ENCODE measurements at places on chromosomes 7 and 10. TPM values are rescaled to one million over a fixed set of nuclear protein-coding genes. Genes with fewer than 3 reads are reported as not detected.

DNA sequence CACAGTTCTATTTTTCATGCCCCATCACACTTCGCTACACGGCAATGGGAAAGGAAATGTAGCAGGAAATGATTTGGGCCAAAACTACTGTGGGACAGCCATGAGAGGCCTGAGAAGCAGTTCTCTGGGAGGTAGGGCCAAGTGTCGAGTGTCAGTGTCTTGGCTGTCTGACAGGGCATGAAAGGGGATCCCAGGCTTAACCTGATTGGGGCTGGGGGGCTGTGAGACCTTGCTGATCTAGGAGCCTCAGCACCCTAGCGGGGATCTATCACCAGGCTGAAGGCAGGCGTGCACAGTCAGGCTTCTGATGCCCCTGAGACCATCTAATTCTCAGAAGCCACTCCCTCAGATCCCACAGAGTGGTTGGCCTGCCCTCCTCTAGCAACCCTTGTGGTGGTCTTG is 58.2 kb upstream of the SLC25A13 start:
- no peak overlapping the region for H3K27ac ChIP-seq
- no peaks in the 10 kb centered on the region for H3K36me3 ChIP-seq
- H3K27me3 ChIP-seq: peaks cover 7% of the 10 kb centered on the region
- DNase-seq: no peak
- H3K4me1 ChIP-seq: no peaks in the 10 kb centered on the region

DNA sequence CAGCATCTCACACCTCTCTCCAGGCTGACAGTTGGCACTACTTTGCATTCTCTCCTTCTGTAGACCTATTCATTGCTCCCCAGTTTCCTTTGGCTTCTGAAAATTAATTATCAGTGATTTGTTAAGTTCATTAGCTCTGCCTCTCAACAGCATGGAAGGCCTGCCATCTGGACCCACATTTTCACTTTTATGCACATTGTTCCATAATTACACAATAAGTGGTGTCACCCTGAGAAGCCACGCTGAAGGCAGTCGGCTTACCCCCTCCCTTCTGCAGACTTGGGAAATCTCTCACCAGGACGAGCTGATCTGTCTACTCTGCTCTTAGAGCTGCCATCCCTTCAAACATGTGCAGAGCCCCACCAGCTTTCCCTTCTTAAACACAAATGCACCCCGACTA is 64.7 kb downstream of the SLIT1 start:
- peaks cover 19% of the 10 kb centered on the region for H3K27me3 ChIP-seq
- H3K4me3 ChIP-seq: no peak overlapping the region
- H3K36me3 ChIP-seq: no peaks in the 10 kb centered on the region
- no peak for DNase-seq

- H3K27ac ChIP-seq: no peak overlapping the region
- H3K27me3 ChIP-seq: peaks cover 2% of the 10 kb centered on the region
- H3K4me1 ChIP-seq: no peaks in the 10 kb centered on the region
- no peak for DNase-seq
- H3K4me3 ChIP-seq: no peak overlapping the region
Observed at GRCh38 chr10:76009531-76009930, 578.1 kb downstream of the LRMDA start.

The PHKG1 gene
- 2.0 TPM for total RNA-seq

DNA sequence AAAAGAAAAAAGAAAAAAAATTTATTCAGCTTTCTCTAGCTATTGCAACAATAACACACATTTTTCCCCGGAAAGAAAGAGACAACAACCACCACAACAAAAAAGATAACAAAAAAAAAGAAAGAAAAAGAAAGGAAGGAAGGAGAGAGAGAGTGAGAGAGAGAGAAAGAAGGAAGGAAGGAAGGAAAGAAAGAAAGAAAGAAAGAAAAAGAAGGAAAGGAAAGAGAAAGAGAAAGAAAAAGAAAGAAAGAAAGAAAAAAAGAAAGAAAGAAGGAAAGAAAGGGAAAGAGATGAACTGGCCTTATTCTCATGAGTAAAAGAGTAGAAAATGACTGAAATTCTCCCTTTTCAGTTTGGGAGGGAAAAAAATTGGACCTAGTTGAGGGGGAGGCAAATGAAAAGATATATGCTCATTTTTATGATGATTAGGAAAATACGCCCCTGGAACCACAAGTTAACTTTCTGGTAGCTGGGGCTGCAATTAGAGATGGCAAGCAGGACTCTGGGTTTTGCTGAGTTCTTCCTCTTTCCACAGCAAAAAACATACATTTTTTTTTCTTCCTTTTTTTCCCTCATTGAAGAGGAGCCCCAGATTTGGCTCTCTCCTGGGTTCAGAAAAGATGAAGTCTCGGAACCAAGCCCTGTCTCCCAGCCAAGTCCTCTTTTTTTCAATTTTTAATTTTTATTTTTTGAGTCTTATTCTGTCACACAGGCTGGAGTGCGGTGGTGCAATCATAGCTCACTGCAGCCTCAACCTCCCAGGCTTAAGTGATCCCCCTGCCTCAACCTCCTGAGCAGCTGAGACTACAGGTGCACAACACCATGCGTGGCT is 12.6 kb upstream of the PRDX3 start:
- H3K4me1 ChIP-seq: peaks cover 14% of the 10 kb centered on the region
- no peaks in the 10 kb centered on the region for H3K36me3 ChIP-seq
- no peaks in the 10 kb centered on the region for H3K27me3 ChIP-seq
- H3K27ac ChIP-seq: no peak overlapping the region
- no peak for DNase-seq
- no peak overlapping the region for H3K4me3 ChIP-seq

The CARD11 gene
- 107 TPM for total RNA-seq

DNA sequence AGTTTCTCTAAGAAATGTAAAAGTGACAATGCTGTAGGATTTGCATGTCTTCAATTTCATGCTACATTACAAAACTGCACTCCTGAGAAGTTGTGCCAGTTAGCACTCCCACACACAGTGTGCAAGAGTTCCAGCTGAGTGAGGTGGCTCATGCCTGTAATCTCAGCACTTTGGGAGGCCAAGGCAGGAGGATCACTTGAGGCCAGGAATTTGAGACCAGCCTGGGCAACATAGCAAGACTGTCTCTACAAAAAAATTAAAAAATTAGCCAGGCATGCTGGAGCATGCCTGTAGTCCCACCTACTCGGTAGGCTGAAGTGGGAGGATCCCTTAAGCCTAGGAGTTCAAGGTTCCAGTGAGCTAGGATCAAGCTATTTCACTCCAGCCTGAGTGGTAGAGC is 44.6 kb downstream of the FRA10AC1 start:
- no peak overlapping the region for H3K4me3 ChIP-seq
- H3K36me3 ChIP-seq: peaks cover 21% of the 10 kb centered on the region
- H3K4me1 ChIP-seq: no peaks in the 10 kb centered on the region
- DNase-seq: no peak
- no peak overlapping the region for H3K27ac ChIP-seq
- no peaks in the 10 kb centered on the region for H3K27me3 ChIP-seq

DNA sequence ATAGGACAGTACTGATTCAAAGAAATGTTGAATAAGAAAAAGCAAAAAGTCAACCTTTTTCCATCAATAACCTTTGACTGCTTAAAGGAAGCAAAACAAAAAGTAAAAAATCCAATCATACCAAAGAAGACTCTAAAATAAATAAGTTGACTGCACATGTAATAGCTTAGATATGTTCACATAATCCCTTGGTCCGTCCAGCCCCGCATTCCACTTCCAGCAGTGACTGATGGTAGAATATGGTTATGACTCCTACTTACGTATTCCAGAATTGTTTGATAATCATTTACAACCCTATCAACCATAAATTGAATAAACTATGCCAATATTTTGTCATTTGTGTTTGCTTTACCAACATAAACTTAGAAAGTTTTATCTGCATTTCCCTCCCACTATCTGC is 77.9 kb downstream of the CTNNA3 start:
- H3K27me3 ChIP-seq: peaks cover 9% of the 10 kb centered on the region
- H3K27ac ChIP-seq: no peak overlapping the region
- H3K4me3 ChIP-seq: no peak overlapping the region
- H3K36me3 ChIP-seq: no peaks in the 10 kb centered on the region
- no peaks in the 10 kb centered on the region for H3K4me1 ChIP-seq
- no peak for DNase-seq

DNA sequence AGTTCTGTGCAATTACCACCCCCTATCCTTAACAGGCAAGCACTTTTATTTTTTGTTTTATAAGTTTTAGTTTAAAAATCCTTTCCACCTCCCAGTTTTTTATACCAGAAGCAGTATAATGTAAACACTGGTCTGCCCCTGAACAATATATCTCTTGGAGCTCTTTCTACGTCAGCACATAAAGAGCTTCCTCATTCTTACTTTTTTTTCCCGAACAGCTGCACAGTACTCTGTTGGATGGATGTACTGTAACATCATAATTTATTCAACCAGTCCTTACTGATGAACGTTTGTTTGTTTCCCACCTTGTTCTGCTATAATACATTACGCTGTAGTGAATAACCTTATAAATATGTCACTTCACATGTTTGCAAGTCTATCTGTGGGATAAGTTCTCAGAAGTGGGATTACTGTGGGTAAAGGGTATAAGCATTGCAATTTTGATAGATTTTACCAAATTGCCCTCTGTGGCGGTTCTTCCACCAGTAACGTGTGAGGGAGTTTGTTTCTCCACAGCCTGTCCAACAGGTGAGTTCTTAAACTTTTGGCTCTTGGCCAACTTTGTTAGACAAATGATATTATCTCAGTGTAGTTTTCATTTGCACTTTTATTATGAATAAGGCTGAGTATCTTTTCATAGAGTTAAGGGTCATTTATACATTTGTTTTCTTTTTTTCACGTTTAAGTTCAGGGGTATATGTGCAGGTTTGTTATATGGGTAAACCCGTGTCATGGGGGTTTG is 32.8 kb downstream of the ADRA2A start:
- peaks cover 18% of the 10 kb centered on the region for H3K27me3 ChIP-seq
- DNase-seq: no peak
- no peaks in the 10 kb centered on the region for H3K36me3 ChIP-seq
- no peaks in the 10 kb centered on the region for H3K4me1 ChIP-seq
- H3K4me3 ChIP-seq: no peak overlapping the region
- no peak overlapping the region for H3K27ac ChIP-seq

DNA sequence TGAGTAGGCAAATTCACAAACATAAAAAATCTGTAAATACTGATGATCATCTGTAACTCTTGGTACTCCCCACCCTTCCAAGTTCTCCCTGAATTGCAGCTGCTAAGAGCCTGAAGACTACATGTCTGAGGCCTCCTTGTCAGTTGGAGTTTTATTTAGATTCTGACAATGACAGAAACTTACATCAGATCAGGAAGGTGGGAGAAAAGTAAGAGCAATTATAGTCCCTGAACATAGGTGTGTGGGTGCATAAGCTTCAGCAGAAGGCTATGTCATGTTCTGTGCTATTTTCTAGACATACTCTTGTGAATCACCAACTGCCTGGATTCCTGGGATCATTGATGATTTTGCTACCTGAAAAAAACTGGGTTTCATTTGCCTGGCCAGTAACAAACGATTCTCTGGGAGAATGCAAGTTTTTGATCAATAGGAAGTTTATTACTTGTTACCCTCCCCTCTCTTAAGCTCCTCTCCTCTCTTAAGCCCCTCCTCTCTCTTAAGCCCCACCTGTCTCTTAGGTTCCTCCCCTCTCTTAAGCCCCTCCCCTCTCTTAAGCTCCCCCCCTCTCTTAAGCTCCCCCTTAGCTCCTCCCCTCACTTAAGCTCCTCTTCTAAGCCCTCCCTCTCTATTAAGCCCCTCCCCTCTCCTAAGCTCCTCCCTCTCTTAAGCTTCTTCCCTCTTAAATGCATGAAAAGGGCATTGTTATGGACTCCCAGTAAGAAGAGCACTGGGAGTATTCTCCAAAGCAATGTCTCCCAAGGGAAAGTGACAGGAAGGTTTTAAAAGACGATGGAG is 1183.4 kb upstream of the AUTS2 start:
- no peaks in the 10 kb centered on the region for H3K36me3 ChIP-seq
- DNase-seq: no peak
- H3K4me3 ChIP-seq: no peak overlapping the region

DNA sequence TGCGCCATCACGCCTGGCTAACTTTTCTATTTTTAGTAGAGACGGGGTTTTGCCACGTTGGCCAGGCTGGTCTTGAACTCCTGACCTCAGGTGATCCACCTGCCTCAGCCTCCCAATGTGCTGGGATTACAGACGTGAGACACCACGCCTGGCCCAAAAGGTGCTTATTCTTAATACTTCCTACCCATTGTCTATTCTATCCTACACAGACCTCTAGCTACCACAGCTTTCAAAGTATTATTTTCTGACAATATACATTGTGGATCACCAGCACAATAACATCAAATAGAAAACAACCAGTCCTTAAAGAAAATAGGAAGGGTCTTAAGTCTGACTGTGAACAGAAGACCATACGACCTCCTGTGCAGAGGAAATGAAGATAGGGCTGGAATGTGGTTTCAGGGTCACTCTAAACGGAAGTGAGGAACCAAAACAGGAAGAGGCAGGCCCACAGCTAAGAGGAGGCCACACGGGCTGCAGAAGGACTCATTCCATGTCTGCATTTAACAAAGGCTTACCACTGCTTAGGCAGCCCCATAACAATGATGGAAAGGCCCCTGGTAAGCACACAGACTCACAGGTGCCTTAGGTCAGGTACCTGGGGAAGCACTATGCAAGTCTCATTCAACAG is 115.2 kb downstream of the ZFAND4 start:
- no peaks in the 10 kb centered on the region for H3K27me3 ChIP-seq
- no peak for DNase-seq
- H3K27ac ChIP-seq: peak overlapping the region; percentile 75
- H3K36me3 ChIP-seq: peaks cover 25% of the 10 kb centered on the region

DNA sequence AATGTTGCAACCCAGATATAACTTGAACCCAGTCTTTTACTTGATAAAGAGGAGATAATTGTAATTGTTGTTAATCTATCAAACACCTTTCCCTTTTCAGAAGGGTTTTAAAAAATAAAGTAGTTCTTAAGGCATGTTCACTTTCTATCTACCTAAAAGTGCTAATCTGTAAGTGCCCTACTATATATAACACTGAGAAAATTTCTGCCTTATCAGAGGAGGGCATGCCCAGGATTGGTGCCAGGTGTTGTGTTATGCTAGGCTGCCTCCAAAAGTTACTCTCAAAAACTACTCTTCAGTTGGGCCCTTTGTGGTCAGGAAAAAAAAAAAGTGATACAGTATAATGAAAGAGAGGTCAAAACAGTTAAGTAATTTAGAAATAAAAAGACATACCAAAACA is 36.3 kb downstream of the SMNDC1 start:
- peaks cover 29% of the 10 kb centered on the region for H3K4me1 ChIP-seq
- no peaks in the 10 kb centered on the region for H3K36me3 ChIP-seq
- DNase-seq: no peak
- H3K27ac ChIP-seq: no peak overlapping the region
- H3K4me3 ChIP-seq: no peak overlapping the region

GRCh38 chr7:54643064-54643463 is 100.9 kb downstream of the VSTM2A start:
- no peak overlapping the region for H3K27ac ChIP-seq
- no peaks in the 10 kb centered on the region for H3K4me1 ChIP-seq
- no peak overlapping the region for H3K4me3 ChIP-seq
- H3K27me3 ChIP-seq: no peaks in the 10 kb centered on the region
- no peak for DNase-seq
- no peaks in the 10 kb centered on the region for H3K36me3 ChIP-seq

The DENND2A gene
- not detected for total RNA-seq

Data from activated B cell treated with CpG ODN at 0.5 μM for 24 hours (primary cell).